ENCODE measurements at places on chromosomes 2 and 18.

DNA sequence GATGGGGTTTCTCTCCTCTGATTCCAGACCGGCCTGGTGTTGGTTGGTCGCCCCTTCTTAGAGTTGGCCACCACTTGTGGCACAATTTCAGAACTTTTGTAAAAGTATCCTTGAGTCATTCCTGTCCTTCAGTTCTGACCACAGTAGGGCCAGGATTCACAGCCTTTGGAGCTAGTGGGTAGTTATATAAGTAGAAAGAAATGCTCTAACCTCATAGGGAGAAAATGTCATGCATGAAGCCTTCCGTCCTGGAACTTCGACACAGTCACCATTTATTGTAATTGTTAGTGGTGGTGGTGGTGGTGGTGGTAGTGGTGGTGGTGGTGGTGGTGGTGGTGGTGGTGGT is 65.4 kb downstream of the EPAS1 start:
- DNase-seq: no peak

GRCh38 chr18:58943896-58944295 is 79.2 kb downstream of the ZNF532 start:
- DNase-seq: no peak

DNA sequence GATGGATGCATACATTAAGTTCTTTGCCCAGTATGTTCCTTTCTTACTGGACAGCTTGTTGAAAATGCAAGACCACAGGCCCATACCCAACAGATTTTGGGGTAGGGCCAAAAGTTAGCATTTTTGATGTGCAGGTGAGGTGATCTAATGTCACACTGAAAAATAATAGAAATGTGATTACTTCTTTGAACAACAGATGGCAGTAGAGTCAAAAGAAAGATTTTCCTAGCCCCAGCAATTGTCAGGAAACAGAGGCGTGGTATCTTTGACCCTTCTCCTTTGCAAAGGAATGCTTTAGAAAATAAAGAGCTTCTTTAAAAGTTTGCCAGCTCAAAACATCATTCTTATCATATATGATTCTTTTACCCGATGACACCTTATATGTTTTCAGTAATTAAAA is 343.6 kb upstream of the SYT4 start:
- DNase-seq: peak; percentile 62

DNA sequence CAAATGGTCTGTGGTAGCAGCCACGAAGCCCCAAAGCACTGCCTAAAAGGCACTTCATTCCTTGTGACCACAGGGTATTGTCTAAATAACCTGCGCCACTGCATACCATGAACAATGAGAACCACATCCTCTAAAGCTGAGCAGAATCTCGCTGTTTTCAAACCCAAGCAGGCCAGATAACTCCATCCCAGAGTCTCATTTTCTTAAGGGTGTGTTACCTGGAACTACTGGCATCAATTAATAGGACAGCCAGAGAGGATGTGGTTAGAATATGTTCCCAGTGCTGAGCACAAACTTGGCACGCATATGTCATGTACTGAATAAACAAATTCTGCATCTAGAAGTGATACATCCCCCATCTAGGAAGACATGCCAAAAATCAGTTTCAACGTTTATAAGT is 13.0 kb downstream of the VPS4B start:
- DNase-seq: no peak

DNA sequence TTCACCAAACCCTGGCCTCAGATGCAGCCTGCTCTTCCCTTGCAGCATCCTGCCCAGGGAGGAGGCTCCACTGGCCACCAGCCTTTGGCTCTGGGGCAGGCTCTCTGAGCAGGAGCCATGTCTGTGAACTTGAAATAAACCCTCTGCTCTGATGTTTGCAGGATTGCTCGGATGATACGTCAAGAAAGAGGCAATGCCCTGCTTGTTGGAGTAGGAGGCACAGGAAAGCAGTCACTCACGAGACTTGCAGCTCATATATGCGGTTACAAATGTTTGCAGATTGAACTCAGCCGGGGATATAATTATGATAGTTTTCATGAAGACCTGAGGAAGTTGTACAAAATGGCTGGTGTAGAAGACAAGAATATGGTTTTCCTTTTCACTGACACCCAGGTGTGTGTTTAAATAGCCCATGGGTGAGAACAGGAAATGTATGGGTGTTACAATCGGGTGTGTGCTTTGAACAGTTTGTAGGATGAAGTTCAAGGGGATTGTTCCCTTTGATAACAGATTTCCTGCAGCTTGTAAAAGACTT is 177.9 kb downstream of the DNAH6 start:
- DNase-seq: no peak

- peak; percentile 22 for DNase-seq
Observed at GRCh38 chr18:46950064-46950656, 32.8 kb downstream of the KATNAL2 start.

DNA sequence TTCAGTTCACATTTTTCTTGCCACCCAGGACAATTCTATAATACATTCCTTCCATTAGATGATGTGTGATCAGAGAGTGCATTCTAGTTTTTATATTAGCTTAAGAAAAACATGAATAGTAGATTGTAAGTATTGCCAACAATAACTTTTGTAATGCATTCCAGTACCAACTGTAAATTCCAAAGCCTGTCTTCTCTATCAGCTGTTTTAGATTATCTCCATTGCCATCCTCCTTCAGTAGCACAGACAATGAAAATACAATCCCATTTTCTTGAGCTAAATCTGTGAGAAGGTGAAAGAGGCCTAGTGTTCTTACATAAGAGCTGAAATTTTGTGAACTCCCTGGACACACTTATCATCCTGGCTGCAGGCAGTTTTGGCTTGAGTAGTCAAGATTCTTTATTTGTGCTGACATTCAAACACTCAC is 103.9 kb downstream of the CCBE1 start:
- no peak for DNase-seq

GRCh38 chr2:584863-585823 is 92.1 kb downstream of the TMEM18 start:
- DNase-seq: no peak

DNA sequence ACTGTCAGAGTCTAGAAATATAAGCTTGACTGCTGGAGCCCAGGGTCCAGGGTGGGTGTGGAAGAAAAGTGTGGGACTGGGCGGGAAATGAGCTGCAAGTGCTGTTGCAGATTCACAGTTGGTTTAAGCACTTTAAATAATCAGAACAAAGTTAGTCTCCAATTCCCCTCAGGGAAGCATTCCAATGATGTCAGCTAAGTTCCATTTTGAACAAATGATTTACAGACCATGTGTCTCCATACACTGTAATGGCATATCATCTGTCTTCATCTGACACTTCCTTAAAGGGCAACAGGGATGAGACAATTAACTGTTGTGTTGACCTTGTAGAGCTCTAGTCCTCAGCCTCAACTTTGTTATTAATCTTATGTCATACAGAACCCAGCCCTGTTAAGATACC is 31.5 kb upstream of the REG3A start:
- no peak for DNase-seq

DNA sequence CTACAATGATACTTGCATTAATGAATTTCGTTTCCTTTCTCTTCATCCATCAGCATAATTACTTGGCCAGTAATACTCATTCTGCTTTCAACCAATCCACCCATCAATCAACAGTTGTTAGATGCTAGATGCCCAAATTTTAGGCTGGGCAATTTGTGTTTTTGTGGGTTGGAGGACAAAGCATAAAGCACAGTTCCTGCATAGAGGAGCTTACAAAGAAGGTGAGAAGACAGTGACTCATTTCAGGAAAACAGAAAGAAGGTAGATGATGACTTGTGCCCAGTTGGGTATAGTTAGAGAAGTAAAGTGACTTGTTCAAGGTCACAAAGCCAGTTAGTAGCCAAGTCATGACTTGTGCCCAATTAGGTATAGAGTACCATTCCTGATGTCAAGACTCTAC is 1186.8 kb upstream of the CELF4 start:
- no peak for DNase-seq

DNA sequence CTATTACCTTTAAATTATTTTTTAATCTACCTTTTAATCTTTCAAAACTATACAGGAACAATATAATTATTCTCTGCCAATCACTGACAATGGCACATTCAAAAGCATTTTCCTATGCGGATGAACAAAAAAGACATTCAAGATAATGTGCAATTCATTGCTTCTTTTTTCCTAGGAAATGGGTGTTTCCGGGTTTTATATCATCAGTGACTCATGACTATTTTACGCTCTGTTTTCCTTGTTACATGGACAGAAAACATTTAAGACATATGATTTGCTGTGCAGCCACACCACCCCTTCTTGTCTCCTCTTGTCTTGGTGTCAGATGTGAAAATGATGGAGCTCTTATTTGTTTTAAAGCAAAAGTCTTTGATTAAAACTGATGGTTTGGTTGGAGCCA is 184.7 kb upstream of the LINC00305 start:
- peak; percentile 58 for DNase-seq

GRCh38 chr2:31688282-31688681 is 107.5 kb upstream of the SRD5A2 start:
- DNase-seq: no peak

- DNase-seq: no peak
Observed at GRCh38 chr18:31450409-31450808, 2.9 kb downstream of the DSG3 start.

- peak; percentile 56 for DNase-seq
Observed at GRCh38 chr18:398935-399630, 101.4 kb downstream of the COLEC12 start.

DNA sequence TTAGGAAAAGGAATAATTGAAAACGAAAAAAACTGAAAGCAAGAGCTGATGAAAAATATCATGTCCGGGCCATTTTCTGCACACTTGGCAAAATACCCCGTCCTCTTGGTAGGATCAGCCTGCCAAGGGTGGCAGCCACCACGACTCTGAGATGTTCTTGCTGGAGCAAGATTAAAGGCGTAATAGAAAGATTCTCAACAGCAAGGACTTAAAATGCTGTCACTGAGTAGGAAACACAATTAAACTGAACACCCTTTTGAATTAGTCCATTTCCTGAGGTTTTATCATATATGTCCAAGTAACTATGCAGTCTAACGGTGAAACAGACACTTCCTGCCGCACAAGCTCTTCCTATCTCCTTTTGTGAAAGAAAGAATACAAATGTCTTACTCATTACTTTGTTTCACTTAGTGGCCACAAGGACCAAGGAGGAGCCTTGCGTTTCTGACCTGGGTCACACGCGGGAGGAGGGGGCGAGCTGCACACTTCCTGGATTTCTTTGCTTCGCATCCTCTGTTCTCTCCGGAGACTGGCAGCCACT is 222.7 kb downstream of the PIEZO2 start:
- no peak for DNase-seq

GRCh38 chr2:108388045-108388444 is 10.3 kb downstream of the SULT1C4 start:
- no peak for DNase-seq

DNA sequence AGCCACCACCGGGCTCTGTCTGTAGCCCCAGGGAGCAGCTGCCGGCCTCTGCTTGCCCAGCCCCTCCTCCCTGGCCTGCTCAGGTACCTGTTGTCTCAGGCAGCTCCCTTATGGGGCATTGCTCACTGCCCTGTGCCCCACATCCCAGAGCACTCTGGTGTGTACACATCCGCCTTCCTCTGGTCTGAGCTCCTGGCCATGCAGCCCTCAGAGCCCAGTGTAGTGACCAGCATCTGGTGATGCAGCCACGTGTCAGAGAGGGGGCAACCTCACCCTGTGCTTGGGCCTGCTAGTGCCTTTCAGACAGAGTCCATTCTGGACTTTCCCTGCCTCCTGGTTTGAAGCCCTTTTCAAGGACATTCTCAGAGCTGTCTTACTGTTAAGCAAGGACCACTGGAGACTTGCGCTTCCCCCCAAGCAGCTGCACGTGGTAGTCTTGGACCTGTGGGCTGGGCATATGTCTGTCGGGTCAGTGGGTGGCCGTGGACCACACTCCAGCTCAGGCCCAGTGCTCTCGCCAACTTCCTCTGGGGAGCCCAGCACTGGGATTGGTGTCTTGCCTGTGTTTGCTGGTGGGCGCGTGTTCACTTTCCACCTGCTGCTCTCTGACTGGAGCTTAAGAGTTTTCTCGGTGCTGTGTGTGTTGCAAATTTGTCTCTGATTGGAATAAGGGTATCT is 30.7 kb downstream of the DGKD start:
- DNase-seq: no peak

GRCh38 chr2:65831509-65831908 is 399.1 kb upstream of the SPRED2 start:
- no peak for DNase-seq

- DNase-seq: no peak
Observed at GRCh38 chr2:33521791-33522281, 45.4 kb downstream of the RASGRP3 start.

- no peak for DNase-seq
Observed at GRCh38 chr2:216149741-216150140, 40.6 kb downstream of the XRCC5 start.

- no peak for DNase-seq
Observed at GRCh38 chr2:86185517-86186212, 9.6 kb downstream of the IMMT start.

DNA sequence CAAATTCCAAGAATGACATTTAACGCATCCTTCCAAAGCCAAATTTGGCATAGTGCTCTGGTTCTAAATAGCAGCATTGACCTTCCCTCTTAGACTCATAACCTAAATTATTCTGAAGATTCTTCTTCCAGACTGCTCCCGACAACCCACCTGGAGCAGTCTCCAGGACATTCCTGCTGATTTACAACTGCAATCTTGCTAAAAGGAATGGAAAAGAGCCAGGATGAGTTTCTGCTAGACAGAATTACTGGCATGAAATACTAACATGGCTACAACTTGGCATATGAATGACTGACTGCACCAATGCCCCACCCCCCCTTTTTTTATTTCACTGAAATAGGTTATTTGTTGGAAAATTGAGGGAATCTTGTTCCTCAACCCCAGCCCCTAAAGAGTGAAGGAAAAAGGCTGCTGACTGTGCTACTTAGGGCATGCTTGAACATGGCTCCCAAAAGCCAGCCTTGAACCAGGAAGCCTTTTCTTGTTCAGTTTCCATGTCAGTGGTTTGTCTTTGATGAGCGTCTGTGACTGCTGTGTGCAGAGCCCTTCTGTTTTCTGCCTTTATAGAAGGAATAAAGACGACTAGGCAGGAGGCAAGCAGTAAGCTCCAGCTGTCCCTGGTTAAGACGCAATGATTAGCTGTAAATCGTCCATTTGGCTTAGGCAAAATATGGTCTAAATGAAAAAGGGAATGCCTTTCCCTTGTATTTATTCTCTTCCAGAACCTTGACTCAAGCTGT is 47.4 kb upstream of the ITGB6 start:
- DNase-seq: no peak

DNA sequence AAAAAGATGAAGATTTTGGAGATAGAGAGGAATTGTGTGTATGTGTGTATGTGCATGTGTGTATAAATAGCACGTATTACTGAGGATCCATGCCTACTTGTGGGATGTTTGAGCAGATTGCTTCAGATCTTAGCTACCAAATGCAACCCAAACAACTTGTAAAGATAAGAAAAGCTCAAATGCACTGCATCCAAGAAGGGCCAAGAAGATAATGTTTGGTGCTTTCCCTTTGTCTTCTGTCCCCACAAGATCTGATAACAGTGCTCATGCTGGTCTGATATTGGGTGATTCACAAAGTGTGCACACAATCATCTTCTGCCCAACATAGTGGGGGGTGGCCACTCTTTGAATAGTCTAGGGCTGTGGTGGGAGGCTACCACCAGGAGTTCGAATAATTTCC is 284.8 kb upstream of the CYRIA start:
- DNase-seq: no peak

Measured in NCI-H2081 (cell line).